ENCODE measurements at places on chromosomes 6 and 20. TPM values are rescaled to one million over a fixed set of nuclear protein-coding genes. Genes with fewer than 3 reads are reported as not detected.

GRCh38 chr6:137903274-137903932 is 36.3 kb downstream of the TNFAIP3 start:
- no peak for DNase-seq

- DNase-seq: no peak
Observed at GRCh38 chr20:46931699-46932098, 37.1 kb downstream of the EYA2 start.

Gene PNPLA1
- not detected for total RNA-seq

Gene ALDH5A1
- total RNA-seq: 15.9 TPM
